ENCODE measurements at places on chromosomes 6 and 20. TPM values are rescaled to one million over a fixed set of nuclear protein-coding genes. Genes with fewer than 3 reads are reported as not detected.

DNA sequence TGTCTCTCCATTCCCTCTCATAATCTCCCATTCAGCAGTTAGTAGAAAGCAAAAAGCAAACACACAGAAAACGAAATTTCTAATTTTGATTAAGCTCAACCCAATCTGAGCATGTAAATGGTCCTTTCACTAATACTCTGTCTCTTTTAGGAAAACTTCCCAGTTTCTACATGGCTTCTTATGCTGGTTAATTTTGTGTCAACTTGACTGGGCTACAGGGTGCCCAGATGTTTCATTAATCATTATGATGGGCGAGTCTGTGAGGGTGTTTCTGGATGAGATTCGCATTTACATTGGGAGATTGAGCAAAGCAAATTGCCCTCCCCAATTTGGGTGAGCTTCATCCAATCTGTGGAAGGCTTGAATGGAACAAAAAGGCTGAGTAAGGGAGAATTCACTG lies 142.2 kb downstream of the MBOAT1 start:
- DNase-seq: no peak

GRCh38 chr6:55069132-55069781 lies 105.1 kb upstream of the HCRTR2 start:
- DNase-seq: peak; percentile 13

DNA sequence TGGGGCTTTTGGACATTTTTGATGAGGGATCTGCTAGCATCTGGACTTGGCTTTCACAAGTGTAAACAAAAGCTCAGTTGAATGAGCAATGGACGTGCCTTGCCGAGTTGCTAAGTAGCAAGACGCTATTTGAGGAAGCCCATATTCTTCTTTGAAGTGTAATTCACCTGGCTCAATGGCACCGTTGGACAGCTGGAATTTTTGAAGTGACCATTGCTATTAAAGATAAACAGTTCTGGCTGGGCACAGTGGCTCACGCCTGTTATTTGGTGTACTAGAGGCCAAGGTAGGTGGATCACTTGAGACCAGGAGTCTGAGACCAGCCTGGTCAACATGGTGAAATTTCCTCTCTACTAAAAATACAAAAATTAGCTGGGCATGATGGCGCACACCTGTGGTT lies 88.8 kb upstream of the SOX4 start:
- DNase-seq: no peak

Gene UNC5CL
- total RNA-seq: 2.6 TPM

Gene PPP1R16B
- total RNA-seq: 74.9 TPM

All from activated CD8-positive, alpha-beta T cell treated with anti-CD3 and anti-CD28 coated beads for 36 hours (primary cell).